Thoracic aorta (tissue), 2 donors: ENCODE measurements at places on chromosomes 6 and 20.

GRCh38 chr20:39462416-39462945 is 500.3 kb downstream of the DHX35 start:
- no peak for DNase-seq

DNA sequence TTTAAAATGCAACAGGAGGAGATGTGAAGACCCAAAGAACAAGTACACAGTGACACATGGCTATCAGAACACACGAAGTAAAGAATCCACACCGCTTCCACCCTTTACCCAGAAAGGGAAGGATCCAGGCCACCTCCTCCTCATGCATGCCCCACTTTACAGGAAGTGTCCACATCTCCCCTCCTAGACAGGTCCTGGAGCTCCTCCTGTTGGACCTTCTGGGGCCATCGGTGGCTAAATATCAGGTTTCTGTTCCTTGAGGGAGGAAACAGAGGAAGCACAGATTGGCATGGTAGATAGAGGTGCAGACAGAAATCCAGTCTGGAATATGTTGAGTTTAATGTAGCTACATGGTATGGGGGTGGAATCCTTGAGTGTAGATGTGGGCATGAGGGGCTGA is 10.9 kb downstream of the NINL start:
- no peak for DNase-seq

DNA sequence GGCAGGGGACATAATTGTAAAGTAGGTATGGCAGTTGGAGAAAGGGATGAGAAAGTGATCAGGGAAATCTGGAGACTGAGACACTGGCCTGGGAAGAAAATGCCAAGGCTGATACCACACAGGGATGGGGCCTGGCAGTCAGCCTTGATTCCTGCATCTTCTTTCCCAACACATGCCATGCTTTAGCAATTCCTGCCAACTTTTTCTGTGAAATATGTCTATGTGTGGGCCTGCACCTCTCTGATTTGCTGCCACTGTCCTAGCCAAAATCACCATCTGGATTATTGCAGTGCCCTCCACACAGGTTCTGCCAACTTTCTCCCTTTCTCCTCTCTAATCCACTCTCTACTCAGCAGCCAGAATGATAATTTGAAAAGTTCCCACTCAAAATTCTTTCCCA is 759.8 kb upstream of the CITED2 start:
- DNase-seq = no peak

DNA sequence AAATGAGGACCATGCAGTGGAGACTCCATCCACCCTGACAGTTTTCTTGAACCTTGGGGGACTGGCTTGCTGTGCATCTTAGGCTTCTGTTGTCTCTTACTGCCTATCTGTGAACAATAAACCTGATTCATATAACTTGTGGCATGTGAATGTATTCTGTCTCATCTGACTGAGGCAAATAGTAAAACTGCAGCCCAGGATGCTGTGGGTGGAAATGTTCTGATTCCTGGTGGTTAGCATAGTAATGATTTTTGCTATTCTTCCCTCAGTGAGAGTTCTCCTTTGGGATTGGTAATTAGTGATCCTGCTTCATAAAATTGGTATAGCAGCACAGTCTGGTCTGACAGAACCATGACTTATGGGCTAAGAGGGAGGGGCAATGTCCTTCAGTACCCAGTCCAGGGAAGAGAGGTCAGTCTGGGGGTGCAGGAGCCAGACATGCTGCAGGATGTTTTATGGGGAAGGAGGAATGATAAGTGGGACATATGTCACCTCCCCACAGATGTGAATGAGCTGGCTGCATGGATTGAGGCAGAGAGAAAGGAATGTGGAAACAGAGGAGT is 147.1 kb downstream of the OR2B2 start:
- DNase-seq = no peak

- no peak for DNase-seq
Measured at GRCh38 chr6:53718597-53719460, 53.3 kb upstream of the KLHL31 start.

GRCh38 chr6:98970469-98970868 is 22.7 kb upstream of the FBXL4 start:
- no peak for DNase-seq

DNA sequence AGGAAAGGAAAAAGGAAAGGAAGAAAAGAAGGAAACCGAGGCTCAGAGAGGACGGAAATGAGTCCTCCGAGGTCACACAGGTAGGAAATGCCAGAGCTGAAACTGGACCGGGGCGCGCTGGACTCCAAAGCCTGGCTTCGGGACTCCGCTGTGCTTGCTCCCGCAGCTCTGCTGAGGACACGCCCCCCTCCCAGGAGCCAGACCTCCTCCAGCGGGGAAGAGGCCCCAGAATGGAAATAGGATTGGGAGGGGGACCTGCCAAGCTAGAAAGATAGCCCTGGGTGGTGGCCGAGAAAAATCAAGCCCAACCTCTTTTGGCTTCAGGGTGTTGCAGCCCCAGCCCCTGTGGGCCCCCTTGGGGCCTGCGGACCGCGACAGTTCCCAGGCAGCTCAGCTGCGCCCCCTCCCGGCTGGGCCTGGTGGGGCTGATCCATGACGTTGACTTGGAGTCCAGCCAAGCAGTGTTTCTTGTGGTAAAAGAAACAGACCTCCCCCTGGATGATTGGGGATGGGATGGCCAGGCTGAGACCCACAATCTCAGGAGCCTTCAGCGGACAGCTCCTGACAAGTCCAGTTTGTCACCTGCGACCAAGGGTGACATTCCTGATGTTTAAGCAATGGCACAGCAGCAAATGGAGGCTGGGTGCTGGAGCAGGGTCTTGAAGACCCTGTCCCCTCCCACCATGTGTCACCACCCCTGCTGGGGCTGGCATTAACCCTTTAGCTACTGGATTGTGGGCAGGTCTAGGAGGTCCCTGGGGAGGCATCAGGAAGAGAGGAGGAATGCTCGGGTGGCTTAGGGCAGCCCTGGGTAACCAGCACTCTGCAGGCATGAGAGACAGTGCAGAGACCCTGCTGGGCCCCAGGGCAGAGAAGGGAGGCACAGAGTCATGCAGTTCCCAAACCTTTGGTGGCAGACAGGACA is 55.4 kb downstream of the RIPOR3 start:
- no peak for DNase-seq

DNA sequence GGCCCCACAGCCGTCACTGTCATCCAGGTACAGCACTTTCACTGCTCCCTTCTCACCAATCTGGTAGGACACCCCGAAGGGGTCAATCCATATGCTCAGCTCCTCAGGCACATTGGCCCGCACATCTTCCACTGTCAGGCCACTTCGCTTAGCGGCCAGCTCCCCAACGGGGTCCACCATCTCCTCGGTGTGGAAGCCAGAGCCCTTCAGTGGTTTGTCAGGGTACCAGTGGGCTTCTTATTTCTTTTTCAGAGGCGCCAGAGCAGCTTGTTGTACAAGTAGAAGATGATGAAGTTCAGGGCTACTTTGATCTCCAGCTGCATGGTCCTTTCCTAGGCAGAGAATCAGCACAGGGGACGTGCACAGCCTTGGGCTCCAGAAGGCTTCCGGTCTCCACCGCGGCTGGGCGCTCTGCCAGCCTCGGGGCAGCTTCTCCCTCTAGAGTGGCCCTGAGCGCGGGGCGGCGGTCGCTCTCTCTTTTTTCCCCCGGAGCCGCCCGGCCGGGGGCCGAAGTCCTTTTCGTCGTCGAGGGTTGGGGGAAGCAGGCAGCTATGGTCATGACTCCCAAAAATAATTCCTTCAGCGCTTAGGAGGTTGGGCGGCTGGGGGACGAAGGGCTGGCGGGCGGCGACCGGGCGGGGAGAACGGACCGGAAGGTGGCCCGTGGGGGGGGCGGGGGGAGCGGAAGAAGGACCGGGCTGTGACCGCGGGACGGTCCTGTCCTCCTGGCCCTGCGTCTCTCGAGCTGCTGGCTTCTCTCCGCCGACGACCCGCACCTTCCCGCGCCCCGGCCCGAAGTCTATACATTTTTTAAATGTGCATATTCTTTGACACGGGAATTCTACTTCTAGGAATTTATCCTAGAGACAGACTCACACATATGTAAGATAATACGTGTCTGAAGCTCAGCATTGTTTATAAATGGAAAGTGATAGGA is 6.5 kb upstream of the ZSCAN9 start:
- DNase-seq = no peak

DNA sequence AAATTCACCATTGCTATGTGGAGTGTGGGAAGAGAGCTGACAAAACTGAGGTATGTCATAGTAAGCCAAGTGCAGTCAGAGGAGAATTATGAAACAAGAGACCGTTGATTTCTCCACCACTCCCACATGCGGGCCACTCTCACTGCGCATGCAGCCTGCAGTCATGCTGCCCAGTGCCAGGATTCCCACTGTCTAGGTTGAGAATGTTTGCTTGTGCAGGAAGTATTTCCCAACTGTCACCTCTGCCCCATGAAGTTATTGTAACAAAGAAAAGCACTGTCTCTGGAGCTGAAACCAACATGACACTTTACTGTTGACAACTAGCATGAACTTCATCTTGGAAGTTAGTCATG is 18.7 kb upstream of the SFT2D1 start:
- DNase-seq = no peak

- DNase-seq = no peak
Measured at GRCh38 chr6:52555518-52556233, 21.2 kb downstream of the TRAM2 start.

DNA sequence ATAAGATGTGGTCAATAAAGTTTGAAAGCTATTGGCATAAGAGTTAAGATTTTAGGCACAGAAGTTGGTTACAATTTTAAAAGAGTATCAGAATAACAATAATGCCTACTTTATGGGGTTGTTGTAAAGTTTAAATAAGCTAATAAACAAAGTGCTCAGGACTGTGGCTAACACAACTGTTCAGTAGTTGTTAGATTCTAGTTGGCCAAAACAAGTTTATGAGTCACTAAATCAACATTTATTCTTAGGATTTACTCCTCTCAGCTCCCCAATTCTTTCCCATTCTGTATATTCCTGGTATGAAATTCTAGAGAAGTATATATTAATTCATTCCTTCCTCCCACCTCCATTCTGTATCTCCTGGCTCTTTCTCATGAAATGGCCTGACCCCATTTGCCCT is 14.5 kb downstream of the RMND1 start:
- no peak for DNase-seq

DNA sequence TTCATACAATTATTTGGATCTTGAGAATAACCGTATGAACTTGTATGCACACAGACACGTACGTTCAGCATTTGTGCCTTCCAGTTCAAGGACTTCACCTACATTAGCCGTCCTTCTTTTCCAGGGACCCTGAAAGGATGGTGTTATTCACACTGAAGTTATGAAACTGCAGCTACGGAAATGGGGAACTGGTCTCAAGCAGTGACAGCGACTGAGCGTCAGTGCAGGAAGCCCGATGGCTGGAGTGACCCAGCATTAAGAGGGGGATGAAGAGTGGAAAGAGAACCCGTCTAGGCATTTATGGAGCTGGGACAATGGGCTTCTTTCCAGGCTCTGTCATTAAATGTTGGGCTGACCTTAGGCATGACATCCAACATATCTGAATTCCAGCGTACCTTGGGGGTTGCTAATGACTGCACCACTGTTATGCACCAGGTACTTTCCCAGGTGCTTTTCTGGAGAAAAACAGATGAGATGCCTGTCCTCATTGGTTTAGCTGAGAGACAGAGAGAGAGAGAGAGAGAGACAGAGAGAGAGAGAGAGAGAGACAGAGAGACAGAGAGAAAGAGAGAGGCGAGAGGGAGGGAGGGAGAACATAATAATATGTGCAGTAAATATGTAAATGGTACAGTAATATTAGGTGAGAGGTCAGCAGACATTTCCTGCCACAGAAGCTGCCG is 204.7 kb upstream of the EXOC2 start:
- no peak for DNase-seq

- DNase-seq = peak; percentile 72
Measured at GRCh38 chr6:112037783-112038216, 16.1 kb upstream of the CCN6 start.

GRCh38 chr6:20417819-20418218 is 16.1 kb downstream of the E2F3 start:
- DNase-seq = no peak

DNA sequence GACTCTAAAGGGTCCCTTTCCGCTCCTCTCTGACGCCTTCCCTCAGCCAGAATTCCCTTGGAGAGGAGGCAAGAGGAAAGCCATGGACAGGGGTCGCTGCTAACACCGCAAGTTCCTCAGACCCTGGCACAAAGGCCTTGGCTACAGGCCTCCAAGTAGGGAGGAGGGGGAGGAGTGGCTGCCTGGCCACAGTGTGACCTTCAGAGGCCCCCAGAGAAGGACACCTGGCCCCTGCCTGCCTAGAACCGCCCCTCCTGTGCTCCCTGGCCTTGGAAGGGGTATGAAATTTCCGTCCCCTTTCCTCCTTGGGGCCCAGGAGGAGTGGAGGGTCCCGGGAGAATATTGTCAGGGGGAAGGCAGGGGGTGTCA is 2.7 kb downstream of the VEGFA start:
- DNase-seq = no peak
